Stimulated activated CD4-positive, alpha-beta T cell treated with anti-CD3 and anti-CD28 coated beads, Interleukin-4, amount 100 ng/mL, for 48 hours (primary cell): ENCODE measurements at places on chromosomes 2 and 18.

GRCh38 chr2:157304811-157305722, 20.6 kb downstream of the ERMN start:
- DNase-seq: no peak

DNA sequence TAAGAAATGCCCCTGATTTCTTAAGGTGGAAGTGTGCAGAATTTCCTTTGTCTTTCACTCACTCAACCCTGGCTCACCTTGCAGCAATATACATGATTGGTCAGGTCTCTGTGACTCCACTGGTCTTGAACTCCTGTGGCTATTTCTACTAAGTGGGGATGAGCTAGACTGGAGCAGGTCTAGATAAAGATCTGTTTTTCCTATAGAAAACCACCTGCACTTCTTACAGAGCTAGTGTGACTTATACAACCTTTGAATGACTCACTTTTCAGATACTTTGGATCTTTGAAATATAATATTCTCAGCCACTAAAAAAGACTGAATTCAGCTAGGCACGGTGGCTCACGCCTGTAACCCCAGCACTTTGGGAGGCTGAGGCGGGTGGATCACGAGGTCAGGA, 98.5 kb upstream of the KCTD1 start:
- DNase-seq: no peak

GRCh38 chr18:54279477-54280219, 10.3 kb downstream of the POLI start:
- no peak for DNase-seq

DNA sequence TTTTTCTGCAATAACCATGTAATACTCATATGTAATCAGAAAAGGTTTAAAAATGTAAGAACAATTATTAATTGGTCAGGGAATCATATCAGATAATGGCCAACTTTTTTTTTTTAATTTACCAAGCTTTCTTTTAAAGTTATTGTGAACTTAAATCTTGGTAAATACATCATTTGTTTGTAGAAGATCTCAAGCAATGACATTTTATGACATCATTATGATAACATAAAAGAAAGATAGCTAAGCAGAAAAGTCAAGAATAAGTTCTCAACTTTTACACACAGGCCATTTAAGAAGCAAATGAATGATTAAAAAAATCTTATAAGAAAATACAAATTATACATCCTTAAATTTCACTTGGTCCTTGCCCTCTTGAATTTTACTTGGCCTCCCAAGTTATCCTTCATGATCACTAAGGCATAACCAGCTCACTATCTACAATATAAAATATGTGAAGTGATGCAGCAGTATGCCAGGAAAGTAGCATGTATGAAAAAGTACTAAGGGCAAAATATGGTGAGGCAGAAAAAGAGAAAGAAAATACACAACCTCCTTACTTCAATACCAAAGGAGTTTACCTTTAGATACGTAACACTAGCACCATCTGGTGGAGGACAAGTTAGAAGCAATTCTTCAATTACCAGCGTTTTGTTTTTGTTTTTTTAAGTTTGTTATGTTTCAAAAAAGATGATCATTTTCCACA, 116.6 kb downstream of the SRBD1 start:
- DNase-seq: no peak

- no peak for DNase-seq
These were observed 270.6 kb downstream of the DCC start for GRCh38 chr18:52610451-52611115.

DNA sequence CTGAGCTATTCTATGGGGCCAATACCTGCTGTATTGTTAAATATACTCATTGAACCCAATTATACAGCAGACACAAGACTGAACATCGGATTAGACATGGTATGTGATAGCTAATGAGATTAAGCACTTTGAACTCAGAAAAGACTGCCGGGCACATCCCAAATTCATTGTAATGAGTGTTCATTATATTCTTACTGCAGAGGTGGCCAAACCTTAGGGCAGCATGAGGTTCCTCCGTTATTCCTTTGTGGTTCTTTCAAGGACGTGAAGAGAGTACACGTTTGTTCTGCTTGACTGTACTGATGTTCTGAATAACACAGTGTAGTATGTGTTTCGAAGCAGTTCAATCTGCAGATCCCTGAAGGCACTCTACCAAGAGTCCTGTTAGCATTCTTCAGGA, 78.4 kb downstream of the KIF5C start:
- no peak for DNase-seq

DNA sequence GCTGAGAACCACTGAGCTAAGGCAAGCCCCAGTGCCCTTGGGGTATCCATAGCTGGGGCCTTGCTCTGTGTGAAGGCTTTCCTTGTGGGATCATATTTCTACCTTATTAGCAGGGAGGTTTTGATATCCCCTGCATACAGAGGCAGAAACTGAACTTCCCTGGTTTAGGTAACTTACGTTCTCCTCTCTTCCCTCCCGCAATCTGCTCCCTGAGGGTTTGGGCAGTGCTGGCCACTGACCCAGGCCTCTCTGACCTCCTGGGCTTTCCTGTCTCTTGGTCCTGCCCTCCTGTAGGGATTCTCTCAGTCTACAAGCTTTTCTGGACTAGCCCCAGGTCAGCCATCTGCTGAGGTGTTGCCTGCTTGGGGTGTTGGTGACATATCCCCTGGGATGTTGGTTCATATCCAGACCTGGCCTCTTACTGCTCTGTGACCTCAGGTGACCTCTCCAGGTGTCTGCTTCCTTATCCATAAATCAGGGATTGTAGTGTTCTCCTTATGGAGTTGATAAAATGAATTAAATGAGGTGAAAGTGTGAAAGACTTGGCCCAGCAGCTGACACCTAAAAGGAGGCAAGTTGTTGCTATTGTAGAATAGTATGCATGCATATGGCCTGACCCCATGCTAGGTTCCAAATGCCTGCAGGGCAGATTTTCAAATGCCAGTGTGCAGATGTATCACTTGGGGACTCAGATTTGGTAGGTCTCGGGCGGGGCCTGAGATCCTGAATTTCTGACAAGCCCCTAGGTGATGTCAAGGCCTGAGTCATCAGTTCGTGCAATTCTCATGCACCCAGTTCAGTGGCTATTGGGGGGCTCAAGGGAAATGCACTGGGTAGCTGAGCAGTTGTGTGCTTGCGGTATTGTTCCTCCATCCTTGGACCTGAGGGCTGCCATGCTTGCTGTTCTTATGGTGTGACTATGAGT, 106.6 kb downstream of the FHOD3 start:
- DNase-seq: no peak
